Ascending aorta (tissue), 2 donors: ENCODE measurements at places on chromosomes 13 and 19. TPM values are rescaled to one million over a fixed set of nuclear protein-coding genes. Genes with fewer than 3 reads are reported as not detected.

Gene ANGPTL4
- total RNA-seq: 161 TPM

DNA sequence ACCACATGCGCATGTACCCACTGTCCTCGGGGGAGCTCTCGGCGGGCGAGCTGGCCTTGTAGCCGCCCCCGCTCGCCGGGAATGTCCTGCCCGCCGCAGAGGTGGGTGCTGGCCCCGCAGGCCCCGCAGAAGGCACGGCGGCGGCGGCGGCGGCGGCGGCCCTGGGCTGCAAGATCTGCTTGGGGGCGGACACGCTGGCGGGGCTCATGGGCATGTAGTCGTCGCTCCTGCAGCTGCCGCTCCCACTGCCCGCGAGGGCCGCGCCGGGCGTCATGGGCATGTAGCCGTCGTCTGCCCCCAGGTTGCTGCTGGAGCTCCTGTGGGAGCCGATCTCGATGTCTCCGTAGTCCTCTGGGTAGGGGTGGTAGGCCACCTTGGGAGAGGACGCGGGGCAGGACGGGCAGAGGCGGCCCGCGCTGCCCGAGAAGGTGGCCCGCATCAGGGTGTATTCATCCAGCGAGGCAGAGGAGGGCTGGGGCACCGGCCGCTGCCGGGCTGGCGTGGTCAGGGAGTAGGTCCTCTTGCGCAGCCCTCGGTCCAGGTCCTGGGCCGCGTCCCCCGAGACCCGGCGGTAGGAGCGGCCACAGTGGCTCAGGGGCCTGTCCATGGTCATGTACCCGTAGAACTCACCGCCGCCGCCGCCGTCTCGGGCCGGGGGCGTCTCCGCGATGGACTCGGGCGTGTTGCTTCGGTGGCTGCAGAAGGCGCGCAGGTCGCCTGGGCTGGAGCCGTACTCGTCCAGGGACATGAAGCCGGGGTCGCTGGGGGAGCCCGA is 2.4 kb downstream of the IRS2 start:
- no peak for DNase-seq
- H3K36me3 ChIP-seq: peaks cover 54% of the 10 kb centered on the region
- H3K4me3 ChIP-seq: peak overlapping the region; percentile 85
- no peaks in the 10 kb centered on the region for H3K27me3 ChIP-seq

Gene NDUFA11
- 205 TPM for total RNA-seq

DNA sequence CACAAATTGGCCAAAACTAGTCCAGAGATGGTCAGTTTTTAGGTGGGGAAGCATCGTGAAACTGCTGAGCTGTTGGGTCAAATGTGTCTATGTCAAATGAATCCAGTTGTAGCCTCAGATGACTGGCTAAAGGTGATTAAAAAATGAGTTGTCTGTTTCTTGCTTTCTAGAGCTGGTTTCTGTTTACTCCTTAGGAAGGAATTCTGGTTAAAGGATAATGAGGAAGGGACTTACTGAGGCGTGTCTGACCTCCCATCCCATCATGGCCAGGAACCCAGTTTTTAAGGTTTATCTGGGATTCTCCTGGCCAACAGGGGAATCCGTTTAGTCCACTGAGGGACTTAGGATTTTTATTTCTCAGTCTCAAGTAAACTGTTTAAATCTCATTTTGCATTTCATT is 256.5 kb downstream of the UQCRFS1 start:
- no peak for DNase-seq
- H3K36me3 ChIP-seq: no peaks in the 10 kb centered on the region
- H3K27me3 ChIP-seq: no peaks in the 10 kb centered on the region
- H3K4me3 ChIP-seq: no peak overlapping the region
- H3K4me1 ChIP-seq: no peaks in the 10 kb centered on the region

GRCh38 chr13:53014495-53015443 is 13.8 kb upstream of the OLFM4 start:
- DNase-seq: no peak
- H3K27me3 ChIP-seq: no peaks in the 10 kb centered on the region
- H3K36me3 ChIP-seq: no peaks in the 10 kb centered on the region
- H3K4me1 ChIP-seq: no peaks in the 10 kb centered on the region
- no peak overlapping the region for H3K4me3 ChIP-seq

Gene SLAIN1
- 7.1 TPM for total RNA-seq

DNA sequence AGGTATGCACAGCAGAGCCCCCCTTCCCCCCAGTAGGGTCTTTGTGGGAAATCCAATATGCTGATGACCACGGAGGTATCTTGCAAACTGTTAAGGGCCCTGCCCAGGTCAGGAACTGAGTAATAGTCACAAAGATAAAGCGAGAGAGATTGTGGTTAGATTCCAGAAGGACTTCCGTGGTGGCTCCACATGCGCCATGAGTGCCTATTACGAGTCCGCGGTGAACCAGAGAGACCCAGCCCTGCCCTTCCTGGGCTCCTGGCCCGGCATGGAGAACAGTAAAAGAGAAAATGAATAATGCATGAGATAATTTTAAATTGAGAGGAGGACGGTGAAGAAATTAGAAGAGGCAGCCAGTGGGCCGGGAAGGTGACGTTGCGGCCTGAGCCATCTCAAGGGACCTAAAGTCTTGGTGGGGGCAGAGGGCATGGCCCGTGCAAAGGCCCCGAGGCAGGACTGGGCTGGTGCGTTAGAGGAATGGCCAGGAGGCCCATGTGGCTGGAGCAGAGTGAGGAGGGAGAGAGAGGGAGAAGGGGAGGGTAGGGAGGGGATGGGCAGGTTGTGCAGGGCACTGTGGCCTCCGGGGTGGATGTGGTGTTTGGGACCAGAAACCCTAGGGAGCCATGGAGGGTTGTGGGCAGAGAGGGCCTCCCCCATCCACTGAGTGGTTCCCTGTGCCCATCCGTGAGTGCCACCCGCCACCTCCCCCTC is 46.6 kb upstream of the NFIC start:
- H3K36me3 ChIP-seq: no peaks in the 10 kb centered on the region
- peaks cover 5% of the 10 kb centered on the region for H3K27me3 ChIP-seq
- H3K27ac ChIP-seq: no peak overlapping the region
- H3K4me3 ChIP-seq: no peak overlapping the region

DNA sequence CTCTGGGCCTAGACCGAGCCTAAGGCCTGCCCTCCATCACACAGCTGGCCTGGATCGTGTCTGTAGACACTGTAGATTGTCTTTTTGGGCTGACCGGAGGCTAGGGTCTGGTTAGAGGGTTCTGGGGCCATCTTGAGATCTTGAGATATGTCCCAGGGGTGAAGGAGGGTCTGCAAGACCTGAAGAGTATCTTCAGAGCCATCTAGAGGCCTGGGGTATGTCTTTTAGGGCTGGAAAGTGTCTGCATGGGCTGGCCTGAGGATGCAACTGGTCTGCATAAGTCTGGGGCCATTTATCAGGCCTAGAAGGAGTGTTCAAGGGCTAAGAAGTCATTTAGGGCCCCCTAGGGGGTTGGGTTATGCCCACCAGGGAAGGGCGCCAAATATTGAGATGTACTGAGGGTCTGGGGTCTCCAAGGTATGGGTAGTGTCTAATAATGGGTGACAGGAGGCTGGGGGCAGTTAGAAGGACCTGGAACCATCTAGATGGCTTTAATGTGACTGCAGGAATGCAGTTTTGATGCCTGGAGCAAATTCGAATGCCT is 555 bp downstream of the SCAF1 start:
- peaks cover 21% of the 10 kb centered on the region for H3K4me1 ChIP-seq
- DNase-seq: no peak
- peaks cover 19% of the 10 kb centered on the region for H3K36me3 ChIP-seq
- no peaks in the 10 kb centered on the region for H3K27me3 ChIP-seq
- H3K27ac ChIP-seq: peak overlapping the region; percentile 95

Gene PDE4C
- not detected for total RNA-seq

Gene ZNF222
- 0.43 TPM for total RNA-seq
